Memory B cell (primary cell): ENCODE measurements at places on chromosomes 4 and X.

DNA sequence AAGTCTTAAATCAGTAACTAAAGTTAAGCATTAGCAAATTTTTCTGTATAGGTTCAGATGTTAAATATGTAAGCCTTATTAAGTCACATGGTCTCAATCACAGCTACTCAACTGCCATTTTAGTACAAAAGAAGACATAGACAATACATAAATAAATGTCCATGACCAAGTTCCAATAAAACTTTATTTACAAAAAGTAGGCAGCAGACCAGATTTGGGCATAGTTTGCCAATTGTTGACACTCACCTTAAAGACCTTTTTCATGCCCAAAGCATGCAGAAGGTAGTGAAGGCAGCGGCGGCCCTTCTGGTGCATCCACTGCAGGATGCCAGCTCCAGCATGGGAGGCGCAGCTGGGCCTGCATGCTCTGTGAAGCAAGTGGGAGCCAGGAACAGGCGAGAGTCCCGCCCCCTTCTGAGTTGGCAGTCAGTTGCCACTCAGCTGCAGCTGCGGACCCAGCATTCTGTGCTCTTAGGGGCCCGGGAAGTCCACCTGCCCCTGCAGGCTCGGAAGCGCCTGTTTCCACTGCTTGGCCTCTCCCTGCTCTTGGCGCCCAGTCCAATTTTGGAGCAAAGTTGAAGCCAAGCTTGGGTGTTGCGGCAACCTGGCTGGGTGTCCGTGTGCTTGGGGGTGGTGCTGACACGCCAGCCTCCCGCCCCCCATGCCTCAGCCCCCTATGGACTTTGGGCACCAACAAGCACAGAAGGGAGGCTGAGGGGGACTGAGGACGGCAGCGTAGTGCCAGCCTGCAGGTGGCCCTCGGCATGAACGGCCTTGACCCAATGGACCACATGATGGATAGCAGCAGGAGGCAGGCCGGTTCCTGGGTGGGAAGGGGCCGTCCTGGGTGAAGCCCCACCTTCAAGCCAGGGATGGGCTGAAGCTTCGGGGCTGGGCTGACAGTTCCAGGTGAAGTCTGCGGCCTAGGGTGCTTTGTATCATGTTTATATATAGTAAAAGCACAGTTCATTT, 42.4 kb upstream of the PABPC4L start:
- no peak for DNase-seq

GRCh38 chr4:2898001-2898400, 54.4 kb downstream of the ADD1 start:
- no peak for DNase-seq

DNA sequence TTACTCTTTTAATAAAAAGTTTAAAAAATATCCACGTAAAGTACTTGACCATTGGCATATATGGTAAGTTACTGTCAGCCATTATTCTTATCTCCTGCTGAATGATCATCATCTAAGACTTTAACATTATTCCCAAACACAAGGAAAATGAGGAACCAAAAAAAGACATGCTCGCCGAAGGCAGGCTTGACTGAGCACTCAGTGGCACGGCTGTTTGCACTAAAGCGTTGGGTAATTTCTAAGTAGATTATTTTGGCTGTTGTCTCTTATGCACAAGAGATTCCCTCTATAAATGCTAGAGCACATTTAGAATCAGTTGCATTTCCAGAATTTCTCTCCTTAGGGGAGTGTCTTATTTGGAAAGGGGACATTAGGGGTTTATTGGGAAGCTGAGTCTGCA, 82.8 kb downstream of the CHRNA9 start:
- no peak for DNase-seq

GRCh38 chrX:46626566-46626965, 53.0 kb downstream of the CHST7 start:
- no peak for DNase-seq

DNA sequence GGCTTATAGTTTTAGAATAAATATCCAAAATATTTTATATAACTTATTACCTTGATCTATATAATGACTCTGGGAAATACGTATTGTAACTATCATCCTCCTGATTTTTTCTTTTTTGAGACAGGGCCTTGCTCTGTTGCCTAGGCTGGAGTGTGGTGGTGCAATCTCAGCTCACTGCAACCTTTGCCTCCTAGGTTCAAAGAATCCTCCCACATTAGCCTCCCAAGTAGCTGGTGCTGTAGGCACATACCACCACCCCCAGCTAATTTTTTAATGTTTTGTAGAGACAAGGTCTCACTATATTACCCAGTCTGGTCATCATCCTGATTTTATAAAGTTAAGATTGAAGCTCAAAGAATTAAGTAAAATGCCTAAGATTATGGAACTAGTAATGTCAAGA, 193.6 kb downstream of the SLC4A4 start:
- no peak for DNase-seq

DNA sequence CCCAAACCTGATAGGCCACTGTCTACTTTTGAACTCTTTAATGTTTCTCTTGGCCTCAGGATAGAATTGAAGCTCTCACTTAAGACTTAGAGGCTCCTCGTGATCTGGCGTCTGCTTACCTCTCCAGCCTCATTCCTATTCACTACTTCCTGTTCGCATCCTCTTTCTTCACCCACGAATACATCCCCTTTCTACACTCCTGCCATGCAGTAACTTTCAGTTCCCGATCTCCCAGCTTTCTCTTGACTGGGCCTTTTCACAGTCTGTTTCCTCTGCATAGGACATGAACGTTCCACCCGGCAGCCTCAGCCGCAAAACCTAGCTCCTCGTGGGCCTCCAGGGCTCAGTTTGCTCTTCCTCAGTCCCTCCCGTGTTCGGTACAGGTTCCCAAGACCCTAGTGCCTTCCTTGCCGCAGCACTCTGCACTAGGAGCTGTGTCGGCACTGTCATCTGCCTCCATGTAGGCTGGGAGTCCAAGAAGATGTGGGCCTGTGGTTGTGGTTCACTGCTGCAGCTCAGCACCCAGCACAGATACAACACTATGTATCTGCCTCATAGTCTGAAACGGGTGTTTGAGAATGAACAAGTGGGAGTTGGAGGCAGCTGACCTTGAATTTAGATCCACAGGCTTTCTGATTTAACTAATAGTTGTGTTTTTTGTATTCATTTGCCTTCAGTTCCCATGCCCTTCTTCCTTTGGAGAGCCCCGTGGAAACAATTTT, 15.8 kb downstream of the RPL39 start:
- no peak for DNase-seq

- DNase-seq = no peak
These were observed 169.9 kb downstream of the GPC3 start for GRCh38 chrX:133815496-133815895.

- no peak for DNase-seq
These were observed 24.7 kb downstream of the CYP2U1 start for GRCh38 chr4:107956011-107956410.

DNA sequence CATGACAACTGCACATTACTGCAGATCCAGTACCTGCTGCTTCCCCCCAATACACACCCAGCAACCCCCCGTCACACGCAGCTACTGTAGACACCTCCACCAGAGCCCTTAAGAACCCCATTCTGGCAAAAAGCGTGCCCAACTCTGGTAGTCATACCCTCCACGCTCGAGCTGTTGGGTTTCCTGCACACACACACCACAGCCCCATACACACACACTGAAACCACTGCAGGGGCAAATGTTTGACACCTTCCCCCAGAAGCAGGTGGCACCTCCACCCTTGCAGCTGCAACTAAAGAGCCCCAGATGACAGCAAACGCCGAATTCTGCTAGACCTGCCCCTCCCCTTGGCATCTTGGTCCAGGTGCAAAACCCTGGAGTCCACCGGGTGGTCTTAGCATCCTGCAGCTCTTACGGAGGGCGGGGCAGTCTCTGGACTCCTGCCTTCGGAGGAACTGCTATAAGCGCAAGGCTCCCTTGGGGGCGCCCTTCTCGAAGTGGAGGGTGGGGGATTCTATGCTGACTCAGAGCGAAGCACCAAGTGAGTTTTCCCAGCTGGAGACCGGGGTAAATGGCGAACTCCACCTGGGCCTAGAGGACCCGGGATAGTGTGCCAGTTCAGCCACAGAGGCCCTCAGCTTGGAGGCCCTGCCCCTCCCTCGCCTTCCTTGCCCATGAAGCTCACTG, 1.5 kb downstream of the FRMPD3 start:
- no peak for DNase-seq

DNA sequence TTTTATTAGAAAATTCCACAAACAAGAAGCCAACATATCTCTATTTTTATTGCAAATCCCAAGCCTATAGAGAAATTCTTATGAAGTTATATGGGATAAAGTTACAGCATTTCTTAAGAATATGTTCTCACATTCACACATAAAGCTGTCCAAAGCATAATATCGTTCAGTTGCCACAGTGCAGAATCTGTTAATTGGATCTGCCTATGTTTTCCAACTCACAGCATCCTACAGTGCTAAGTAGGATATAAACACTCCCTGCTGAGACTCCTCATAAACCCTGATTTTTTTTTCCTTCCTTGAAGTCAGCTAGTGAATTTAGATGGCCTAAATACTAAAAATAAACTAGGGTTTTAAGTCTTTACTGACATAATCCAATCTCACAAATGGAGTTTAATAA, 307.9 kb downstream of the PDGFC start:
- no peak for DNase-seq

GRCh38 chr4:111510535-111510934, 634.7 kb upstream of the FAM241A start:
- no peak for DNase-seq

DNA sequence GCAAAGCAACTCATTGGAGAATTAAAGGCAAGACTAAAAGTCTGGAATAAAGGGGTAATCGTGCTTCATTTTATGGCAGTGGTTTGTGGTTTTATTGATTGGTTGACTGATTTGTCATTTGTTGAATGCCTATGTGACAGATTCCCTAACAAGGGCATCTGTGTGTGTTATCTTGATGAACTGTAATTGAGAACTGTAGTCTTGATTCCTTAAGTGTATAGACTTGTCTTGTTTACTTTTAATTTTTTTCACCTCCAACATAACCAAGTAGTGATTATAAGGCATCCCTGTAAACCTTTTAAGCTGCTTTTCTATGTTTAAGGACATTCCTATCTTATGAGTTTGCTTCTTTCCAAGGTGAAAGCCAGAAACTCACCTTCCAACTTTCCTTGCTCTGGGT, 216.0 kb upstream of the TAPT1 start:
- DNase-seq = no peak

DNA sequence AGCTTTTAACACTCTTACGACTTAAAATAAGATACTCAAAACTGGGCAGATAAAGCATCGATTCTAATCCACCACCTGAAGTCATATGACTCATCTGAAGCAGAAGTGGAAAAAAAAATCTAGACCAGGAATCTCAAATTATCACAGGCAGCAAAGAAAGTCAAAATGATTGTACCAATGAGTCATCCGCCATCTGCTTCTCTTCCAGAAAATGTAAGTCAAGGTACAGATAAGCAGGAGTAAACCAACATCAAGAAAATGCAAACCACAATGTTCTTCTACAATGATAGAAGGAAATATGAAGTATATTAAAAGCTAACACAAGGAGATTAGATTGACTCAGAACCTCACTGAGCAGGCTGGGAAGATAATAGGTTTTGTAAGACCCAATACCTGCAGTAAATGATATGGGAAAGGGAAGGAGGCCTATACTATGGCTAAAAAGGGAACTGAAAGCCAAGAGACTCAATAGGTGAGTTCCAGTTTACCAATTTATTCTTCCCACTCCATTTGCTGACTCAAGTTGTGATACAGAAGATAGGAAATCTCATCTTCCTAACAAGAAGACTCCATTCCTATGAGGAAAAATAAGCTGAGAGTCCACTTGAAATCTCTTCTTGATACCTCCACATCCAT, 88.4 kb upstream of the TET2 start:
- DNase-seq = no peak

- DNase-seq = peak; percentile 100
These were observed at the start of gene SLAIN2 for GRCh38 chr4:48340965-48341775. SLAIN2 (plus strand) TSS chr4:48341529; CDS start chr4:48341740, 211 bp downstream.

GRCh38 chr4:8076023-8076422, 82.6 kb downstream of the ABLIM2 start:
- no peak for DNase-seq

DNA sequence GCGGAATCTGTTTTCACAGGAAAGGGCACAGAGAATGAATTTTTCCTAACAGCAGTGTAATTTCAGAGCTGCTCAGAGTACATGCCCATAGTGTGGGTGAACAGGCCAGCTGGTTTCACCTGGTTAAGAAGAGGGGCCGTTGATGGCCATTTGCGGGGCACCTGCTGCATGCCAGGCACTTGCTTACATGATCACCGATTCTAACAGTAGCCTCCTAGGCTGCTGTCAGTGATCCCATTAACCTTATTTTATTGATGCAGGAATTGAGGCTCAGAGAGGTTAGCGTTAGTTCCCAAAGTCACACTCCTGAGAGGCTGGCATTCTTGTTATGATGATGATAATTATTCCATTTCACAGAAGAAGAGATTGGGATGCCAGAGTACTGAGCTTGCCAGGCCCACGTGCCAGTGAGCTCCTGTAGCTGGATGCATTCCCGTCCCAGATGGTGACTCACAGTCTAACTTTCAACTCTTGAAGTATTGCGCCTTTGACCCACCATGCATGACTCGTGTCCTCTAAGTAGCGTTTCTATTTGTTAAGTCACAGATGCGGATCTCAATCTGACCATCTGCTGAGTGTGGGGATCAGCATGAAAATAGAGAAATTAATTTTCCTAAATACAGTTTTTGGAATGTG, 76.5 kb downstream of the PSAPL1 start:
- no peak for DNase-seq

- no peak for DNase-seq
These were observed 223.4 kb downstream of the FAM47B start for GRCh38 chrX:35166023-35166422.

DNA sequence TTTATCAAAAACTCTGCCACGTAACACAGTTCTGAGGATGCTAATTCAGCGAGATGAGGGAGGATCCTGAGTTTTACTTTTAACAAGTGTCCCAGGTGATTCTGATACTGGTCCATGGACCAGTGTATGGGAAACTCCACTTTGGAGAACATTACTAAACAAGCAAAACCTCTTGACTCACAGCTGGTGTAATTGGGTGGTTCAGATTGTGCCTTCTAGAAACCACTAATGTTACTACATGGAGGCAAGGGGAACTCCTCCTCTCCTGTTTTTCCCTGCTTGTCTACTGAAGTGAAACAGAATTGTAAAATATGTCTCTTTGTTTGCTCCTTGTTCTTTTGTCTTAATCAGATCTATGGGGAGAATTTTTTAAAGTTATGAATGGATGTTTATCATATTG, 62.6 kb downstream of the FRAS1 start:
- no peak for DNase-seq

GRCh38 chrX:66912417-66912816, 273.5 kb upstream of the EDA2R start:
- DNase-seq = no peak

DNA sequence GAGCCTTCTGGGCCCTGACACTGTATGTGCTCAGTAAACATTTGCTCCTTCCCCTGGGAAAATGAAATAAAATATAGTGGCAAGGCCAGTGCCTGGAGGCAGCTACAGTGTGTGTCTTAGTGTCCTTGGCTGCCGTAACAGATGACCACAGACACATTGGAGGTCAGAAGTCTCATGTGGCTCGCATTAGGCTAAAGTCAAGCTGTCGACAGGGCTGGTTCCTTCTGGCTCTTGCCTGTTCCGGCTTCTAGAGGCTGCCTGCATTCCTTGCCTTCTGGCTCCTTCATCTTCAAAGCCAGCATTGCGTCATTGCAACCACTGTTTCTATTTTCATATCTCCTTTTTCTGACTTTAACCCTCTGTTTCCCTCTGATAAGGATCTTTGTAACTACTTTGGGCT, 83.6 kb upstream of the STX18 start:
- no peak for DNase-seq
